ENCODE measurements at places on chromosomes 11 and 22. TPM values are rescaled to one million over a fixed set of nuclear protein-coding genes. Genes with fewer than 3 reads are reported as not detected.
A peak's percentile ranks its signal among the peaks of the same experiment; 100 is the strongest.

DNA sequence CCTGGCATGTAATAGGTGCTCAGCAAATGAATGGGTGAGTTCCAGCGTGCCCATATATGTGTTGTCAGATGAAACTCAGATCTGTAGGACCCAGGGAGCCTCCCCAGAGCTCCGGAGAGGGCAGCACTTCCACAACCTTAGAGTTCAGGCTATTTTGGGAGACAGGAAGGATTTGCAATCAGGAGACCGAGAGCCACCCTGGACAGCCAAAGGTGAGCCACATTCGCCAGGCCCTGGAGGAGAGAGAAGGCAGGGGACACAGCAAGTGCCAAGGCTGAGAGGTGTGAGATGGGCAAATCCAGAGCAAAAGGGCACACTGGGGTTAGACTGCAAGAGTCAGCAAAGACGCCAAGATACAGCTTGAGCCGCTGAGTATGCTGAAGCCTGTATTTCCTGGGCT, 66.4 kb downstream of the CD82 start:
- no peak overlapping the region for H3K27ac ChIP-seq
- no peak overlapping the region for H3K4me3 ChIP-seq
- H3K4me1 ChIP-seq, result no peaks in the 10 kb centered on the region
- H3K36me3 ChIP-seq, result no peaks in the 10 kb centered on the region
- no peak for DNase-seq
- peaks cover 19% of the 10 kb centered on the region for H3K27me3 ChIP-seq

GRCh38 chr11:109911488-109911887, 181.7 kb upstream of the ZC3H12C start:
- peaks cover 4% of the 10 kb centered on the region for H3K36me3 ChIP-seq
- no peak overlapping the region for H3K27ac ChIP-seq
- no peaks in the 10 kb centered on the region for H3K4me1 ChIP-seq
- H3K4me3 ChIP-seq, result no peak overlapping the region
- DNase-seq, result no peak

DNA sequence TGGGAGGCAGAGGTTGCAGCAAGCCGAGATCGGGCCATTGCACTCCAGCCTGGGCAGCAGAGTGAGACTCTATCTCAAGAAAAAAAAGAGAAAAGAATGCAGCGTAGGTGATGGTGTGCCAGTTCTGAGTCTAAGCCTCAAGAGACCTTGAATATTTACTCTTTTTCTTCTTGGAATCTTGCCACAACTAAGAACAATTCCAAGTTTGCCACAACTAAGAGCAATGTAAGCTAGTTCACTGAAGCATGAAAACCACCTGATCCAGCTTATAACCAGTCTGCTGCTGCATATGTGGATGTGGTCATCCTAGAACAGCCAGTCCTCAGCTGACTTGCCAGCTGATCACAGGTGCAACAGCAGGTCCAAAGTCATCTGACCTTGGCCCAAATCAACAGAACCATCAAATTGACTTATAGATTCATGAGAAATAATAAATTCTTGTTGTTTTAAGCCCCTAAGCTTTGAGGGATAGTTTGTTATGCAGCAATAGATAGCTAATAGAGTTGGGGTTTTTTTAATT, 25.4 kb upstream of the SEZ6L start:
- H3K4me1 ChIP-seq, result no peaks in the 10 kb centered on the region
- no peak overlapping the region for H3K4me3 ChIP-seq
- H3K27me3 ChIP-seq, result peaks cover 33% of the 10 kb centered on the region
- no peak overlapping the region for H3K27ac ChIP-seq
- no peaks in the 10 kb centered on the region for H3K36me3 ChIP-seq
- no peak for DNase-seq

DNA sequence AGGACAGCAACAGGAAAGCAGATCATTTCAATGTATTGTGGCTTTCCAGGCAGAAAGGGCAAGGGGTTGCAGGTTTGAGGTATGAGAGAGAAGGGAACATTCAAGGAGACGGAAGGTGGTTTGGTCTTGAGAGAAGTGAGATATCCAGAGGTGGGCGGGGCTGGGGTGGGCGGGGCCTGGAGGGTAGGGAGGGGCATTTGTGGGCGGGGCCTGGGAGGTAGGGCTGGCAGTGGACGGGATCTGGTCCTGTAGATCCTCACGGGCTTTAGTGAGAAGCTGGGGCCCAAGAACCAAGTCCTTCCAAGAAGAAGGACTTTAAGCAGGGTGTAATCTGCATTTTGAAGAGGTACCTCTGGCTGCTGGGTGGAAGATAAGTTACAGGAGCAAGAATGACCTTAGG, 199.2 kb downstream of the MN1 start:
- no peak overlapping the region for H3K27ac ChIP-seq
- DNase-seq, result no peak
- H3K27me3 ChIP-seq, result peaks cover 2% of the 10 kb centered on the region

GRCh38 chr11:131823772-131824171, 453.4 kb downstream of the NTM start:
- H3K4me3 ChIP-seq, result no peak overlapping the region
- H3K4me1 ChIP-seq, result no peaks in the 10 kb centered on the region
- H3K27me3 ChIP-seq, result no peaks in the 10 kb centered on the region
- no peak overlapping the region for H3K27ac ChIP-seq

- DNase-seq, result peak; percentile 56
- no peak overlapping the region for H3K4me3 ChIP-seq
- no peaks in the 10 kb centered on the region for H3K36me3 ChIP-seq
- no peak overlapping the region for H3K27ac ChIP-seq
- H3K4me1 ChIP-seq, result no peaks in the 10 kb centered on the region
These were observed 23.9 kb downstream of the LRFN4 start for GRCh38 chr11:66880496-66881450.

GRCh38 chr22:37734964-37735451, 38.2 kb downstream of the TRIOBP start:
- H3K27me3 ChIP-seq, result no peaks in the 10 kb centered on the region
- no peak for DNase-seq
- no peaks in the 10 kb centered on the region for H3K4me1 ChIP-seq
- no peaks in the 10 kb centered on the region for H3K36me3 ChIP-seq

GRCh38 chr11:13721760-13722159, 53.3 kb downstream of the FAR1 start:
- no peak overlapping the region for H3K27ac ChIP-seq
- peaks cover 17% of the 10 kb centered on the region for H3K36me3 ChIP-seq
- no peak overlapping the region for H3K4me3 ChIP-seq
- no peaks in the 10 kb centered on the region for H3K27me3 ChIP-seq
- H3K4me1 ChIP-seq, result peaks cover 27% of the 10 kb centered on the region
- DNase-seq, result no peak

DNA sequence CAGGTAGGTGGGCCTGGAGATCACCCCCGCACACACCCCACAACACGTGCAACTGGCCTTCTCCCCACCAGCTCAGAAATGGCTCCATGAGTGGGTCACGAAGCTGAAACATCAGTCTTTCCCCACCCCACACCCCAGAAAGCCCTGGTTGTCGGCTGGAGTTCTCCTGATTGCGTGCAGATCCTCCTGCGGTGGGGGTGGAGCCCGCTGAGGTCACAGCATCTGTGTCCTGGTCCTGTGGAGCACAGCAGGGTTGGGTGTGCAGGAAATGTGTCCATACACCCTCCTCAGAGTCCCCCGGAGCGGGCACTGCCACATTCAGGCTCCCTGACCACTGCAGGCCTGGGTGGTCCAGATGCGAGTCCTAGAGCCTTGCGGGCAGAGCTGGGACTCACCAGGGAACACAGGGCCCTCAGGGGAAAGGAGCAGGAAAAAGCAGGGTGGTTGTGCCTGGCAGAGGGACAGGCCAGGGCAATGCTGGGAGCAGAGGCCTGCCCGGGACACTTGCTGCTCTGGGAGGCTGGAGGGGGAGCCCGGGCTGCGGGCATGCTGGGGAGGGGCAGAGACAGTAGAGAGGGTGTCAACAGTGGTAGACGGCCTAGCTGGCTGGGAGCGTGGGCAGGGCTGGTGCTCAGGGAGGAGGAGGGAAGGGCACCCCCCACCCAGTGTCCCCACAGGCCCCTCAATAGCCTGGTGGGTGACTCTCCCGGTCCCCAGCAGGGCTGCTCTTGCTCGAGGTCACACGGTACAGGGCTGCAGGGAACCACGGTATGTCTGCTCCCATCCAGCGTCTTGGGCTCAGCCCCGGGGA, 42.4 kb upstream of the PPARA start:
- H3K27me3 ChIP-seq, result no peaks in the 10 kb centered on the region
- H3K4me1 ChIP-seq, result peaks cover 3% of the 10 kb centered on the region
- H3K4me3 ChIP-seq, result no peak overlapping the region

DNA sequence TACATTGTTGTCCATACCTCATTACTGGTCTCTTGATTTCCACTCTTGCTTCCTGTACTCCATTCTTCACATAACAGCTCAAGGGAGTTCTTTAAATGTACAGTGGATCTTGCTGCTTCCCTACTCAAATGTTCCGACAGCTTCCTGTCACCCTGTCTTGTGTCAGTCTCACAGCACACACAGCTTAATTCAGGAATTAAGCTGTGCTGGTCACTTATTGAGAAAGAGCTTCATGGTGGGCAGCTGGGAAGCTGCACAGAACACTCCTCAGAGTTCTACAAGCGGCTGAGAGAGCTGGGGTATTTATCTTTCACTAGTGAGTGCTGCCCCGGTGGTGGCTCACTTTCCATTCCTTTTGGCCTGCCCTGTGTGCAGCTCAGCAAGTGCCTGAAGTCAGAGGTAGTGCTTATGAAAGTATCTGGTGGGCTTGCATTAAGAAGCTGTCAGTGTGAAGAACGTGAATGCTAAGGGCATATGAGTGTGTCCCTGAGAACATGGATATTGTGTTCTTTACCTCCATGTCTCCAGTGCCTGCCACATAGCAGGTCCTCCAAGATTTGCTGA, 48.7 kb downstream of the KCNQ1OT1 start:
- H3K4me3 ChIP-seq, result no peak overlapping the region
- DNase-seq, result no peak
- H3K27me3 ChIP-seq, result peaks cover 16% of the 10 kb centered on the region
- H3K36me3 ChIP-seq, result peaks cover 37% of the 10 kb centered on the region

DNA sequence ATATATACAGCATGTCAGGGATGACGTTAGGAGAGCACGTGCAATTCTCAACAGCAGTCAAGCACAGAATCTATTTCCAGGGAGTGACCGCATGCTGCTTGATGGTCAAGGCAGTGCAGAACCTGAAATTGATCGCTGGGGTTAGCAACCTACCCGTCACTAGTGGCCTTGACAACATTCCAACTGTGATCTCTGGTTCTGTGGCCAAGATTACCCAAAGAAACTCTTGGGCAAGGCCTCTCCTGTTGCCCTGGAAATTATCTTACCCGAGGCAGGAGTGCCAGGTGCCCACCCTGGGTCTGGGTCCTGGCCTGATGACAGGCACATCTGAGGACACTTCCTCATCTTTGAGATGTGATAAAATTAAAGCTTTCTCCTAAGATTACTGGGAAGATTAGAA, 2.2 kb downstream of the TM7SF2 start:
- H3K4me3 ChIP-seq, result peak overlapping the region; percentile 97
- H3K36me3 ChIP-seq, result peaks cover 5% of the 10 kb centered on the region
- H3K4me1 ChIP-seq, result peaks cover 32% of the 10 kb centered on the region
- H3K27ac ChIP-seq, result peak overlapping the region; percentile 45
- no peaks in the 10 kb centered on the region for H3K27me3 ChIP-seq
- DNase-seq, result peak; percentile 16

DNA sequence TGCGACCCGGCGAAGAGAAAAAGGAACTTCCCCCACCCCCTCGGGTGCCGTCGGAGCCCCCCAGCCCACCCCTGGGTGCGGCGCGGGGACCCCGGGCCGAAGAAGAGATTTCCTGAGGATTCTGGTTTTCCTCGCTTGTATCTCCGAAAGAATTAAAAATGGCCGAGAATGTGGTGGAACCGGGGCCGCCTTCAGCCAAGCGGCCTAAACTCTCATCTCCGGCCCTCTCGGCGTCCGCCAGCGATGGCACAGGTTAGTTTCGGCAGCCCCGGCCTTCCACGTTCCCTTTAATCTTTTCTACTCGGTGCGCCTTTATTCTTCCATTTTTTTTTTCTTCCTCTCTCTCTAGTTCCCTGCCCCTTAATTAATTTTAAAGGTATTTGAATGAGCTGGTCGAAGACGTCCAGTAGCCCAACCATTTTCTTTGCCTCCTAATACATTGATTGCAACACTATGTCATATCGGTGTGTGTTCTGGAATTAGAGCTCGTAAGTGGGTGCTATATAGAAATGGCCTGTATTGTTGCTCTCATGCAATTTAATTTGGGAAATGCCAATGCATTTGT, 537 bp downstream of the EP300 start:
- H3K36me3 ChIP-seq, result peaks cover 19% of the 10 kb centered on the region
- peak overlapping the region; percentile 97 for H3K27ac ChIP-seq
- H3K27me3 ChIP-seq, result no peaks in the 10 kb centered on the region
- H3K4me1 ChIP-seq, result peaks cover 34% of the 10 kb centered on the region
- peak overlapping the region; percentile 94 for H3K4me3 ChIP-seq

The HEPN1 gene
- not detected for total RNA-seq

The CHADL gene
- 0.45 TPM for total RNA-seq

The OR52N4 gene
- total RNA-seq, result 0.38 TPM

The FAM111B gene
- total RNA-seq, result 33.0 TPM

Measured in natural killer cell treated with Interleukin-12 subunit alpha and Interleukin-12 subunit beta and Interleukin-15 and Interleukin-18, amount 100 ng/mL, for 72 hours (primary cell).